MG63 (cell line): ENCODE measurements at places on chromosomes 7 and 10.

DNA sequence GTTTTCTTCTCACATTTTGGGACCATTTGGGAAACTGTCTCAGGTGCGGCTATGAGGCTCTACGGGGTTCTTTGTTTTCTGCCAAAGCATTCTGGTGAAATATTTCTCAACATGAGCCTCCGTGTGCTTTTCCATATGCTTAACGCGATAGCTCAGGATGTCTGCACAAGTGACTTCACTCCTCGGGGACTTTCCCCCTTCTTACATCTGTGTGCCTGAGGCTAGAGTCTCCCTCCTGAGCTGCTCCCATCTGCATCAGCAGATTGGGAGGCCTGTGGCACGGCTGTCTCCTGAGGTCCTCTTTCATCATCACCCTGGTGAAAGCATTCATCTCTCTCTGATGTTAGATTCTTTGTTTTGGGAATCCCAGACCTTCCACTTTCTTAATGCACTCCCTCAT lies 1190.9 kb downstream of the TYW1 start:
- no peak for DNase-seq

DNA sequence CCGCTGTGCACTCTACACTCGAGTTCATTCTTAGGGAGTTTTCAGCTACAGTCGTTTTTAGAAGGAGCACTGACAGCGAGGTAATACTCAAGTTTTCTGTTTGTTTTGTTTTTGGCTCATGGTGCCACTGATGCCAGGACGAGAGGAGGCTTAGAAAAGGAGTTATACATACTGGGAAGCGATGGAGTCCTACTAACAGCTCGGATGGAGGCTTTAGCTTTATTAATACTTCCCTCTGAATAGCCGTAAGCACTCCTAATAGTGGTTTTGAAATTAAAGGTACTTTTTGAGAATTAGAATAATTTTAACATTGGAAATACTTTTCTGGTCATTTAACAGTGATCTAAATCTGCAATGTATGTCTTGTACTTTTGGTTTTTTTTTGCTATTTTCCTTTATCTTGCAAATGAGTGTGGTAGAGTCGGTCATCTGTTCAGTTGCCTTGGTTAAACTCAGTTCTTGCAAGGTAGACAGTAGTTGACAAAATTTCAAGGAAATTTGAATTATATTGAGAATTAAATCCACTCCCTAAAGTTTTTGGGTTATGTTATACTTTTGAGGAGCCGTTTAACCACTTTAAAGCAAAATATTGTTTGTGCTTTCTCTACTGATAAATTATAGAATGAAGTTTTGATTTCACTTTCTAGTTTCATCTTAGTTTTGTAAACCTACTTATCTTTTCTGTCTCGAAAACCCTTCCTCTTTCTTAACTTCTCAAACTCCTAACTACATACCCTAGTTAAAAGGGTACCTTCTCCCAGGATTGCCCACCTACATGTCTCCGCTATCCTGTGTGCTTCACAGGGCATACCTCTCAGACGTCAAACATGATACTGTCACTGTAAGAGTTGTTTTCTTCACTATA lies 1.5 kb downstream of the HBP1 start:
- no peak for DNase-seq

DNA sequence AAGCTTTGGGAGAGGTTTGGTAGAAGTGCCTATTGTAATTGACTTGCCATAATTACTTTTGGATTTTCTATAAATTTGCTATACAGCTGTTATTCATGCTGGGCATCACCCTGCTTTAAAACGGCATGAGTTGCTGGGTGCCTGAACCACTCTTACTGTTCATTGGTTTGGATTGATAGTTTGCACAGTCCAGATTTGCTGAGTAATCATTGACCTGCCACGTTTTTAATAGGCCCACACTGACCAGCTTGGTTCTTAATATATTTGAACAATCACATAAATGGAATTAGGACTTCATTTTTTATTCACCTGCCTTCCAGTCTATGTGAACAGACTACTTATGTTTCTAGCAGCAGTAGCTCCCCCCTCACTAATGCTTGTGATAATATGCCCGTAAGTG lies 630.8 kb downstream of the SDK1 start:
- DNase-seq: no peak

DNA sequence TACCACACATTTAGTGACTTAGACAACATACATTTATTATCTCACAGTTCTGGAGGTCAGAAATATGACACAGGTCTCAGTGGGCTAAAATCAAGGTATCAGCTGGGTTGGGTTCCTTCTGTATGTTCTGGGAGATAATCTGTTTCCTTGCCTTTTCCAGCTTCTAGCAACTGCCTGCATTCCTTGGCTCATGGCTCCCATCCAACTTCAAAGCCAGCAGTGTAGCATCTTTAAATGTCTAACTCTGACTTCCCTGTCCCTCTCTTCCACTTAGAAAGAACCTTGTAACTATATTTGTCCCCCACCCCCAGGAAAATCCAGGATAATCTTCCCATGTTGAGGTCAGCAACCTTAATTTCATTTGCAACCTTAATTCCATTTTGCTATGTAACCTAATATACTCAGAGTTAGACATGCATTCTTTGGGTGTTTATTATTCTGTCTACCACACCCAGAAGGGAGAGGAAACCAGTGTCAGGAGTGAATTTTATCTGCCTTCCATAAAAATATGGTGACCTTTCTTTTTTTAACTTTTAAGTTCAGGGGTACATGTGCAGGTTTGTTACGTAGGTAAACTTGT lies 57.3 kb upstream of the SMIM30 start:
- DNase-seq: peak; percentile 11

DNA sequence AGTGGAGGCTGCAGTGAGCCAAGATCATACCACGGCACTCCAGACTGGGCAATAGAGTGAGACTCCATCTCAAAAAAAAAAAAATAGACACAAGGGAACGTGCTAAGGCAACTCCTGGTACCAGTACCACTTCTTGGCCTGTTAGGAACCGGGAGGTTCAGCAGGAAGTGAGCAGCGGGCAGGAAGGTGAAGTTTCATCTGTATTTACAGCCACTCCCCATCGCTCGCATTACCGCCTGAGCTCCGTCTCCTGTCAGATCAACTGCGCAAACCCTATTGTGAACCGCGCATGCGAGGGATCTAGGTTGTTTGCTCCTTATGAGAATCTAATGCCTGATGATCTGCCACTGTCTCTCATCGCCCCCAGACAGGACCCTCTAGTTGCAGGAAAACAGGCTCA lies 69.9 kb upstream of the FOXK1 start:
- no peak for DNase-seq

DNA sequence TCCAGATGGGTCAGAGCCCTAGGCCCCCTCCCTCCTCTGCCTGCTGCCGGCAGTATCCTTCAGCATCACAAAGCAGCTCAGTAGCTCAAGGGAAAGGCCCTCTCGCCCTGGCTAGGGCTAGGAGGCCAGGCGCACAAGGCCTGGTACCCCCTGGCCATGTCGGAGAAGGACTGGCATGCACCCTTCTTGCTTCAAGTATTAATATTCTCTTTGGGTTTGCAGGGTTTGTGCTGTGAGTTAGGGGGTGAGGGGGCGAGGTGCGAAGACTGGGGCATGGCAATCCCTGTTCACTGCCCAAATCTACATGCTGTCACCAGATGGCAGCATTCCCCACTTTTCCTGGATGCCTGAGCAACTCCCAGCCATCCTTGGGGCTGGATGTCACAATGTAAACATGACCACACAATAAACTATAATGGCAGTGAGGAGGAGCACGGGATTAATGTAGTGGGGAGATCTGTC lies 105.2 kb downstream of the NEURL1 start:
- peak; percentile 53 for DNase-seq

- DNase-seq: no peak
Measured at GRCh38 chr10:72087969-72088888, at the start of gene SPOCK2. SPOCK2 (minus strand) TSS chr10:72088551; CDS start chr10:72088328, 223 bp downstream.

GRCh38 chr10:110511734-110512449 lies 14.2 kb downstream of the DUSP5 start:
- DNase-seq: peak; percentile 56

DNA sequence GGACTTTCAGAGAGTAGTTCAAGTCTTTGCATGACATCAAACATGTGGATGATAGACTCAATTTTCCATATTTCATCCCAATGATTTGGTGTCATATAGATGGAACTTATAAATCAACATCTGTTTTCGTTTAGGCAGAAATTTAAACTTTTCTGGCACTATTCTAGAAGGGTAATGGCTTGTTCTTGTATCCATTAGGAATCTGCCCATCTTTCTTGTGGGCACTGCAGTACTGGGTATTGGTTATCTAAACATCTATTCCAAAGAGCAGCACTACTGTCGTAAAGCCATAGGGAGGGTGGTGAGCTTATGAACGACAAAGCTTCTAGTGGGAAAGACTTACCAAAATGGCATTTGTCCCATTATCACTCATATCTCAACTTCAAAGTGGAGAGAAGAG lies 273.5 kb downstream of the TWIST1 start:
- no peak for DNase-seq

- DNase-seq: no peak
Measured at GRCh38 chr10:5040010-5040673, 36.5 kb upstream of the AKR1C2 start.

GRCh38 chr10:131698232-131698631 lies 202.6 kb upstream of the PPP2R2D start:
- no peak for DNase-seq

- no peak for DNase-seq
Measured at GRCh38 chr10:127279334-127279774, 83.0 kb upstream of the INSYN2A start.

- DNase-seq: no peak
Measured at GRCh38 chr10:122271076-122271475, at the start of gene BTBD16. BTBD16 (plus strand) TSS chr10:122271296; CDS start chr10:122275082, 3,786 bp downstream.

DNA sequence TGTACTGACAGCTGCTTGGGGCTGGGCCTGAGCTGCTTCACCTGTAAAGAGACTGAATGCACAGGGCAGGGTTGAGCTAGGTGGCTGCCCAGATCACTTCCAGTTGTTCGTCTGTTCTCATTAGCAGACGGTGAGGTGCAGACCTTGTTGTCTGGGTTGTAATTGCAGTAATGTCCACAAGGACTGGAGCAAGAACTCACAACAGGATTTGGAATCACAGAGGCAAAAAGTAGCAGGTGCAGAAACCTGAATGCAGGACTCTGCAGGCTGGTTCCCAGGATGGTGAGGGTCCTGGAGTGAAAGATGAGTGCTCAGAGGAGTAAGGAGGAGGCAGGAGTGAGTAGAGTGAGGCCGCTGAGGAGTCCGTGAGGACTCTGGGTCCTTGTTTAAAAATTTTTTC lies 9.2 kb downstream of the ZSCAN25 start:
- no peak for DNase-seq

DNA sequence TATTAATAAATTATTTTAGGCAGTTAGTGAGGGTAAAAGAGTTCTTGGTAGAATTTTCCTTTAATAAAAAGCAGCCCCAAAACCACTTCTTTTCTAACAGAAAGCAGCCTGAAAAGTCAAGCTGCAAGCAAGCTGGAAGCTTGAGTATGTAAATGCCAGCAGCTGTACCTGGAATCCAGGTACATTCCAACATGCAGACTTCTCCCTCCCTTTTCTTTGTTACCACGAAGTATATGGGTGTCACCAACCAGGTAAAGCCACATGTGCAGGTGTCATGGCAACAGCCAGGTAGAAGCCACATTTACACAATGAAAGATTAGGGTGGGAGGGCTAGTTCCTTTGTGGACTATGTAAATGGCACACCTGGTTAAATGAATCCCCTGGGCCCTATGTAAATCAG lies 114.6 kb downstream of the EPC1 start:
- no peak for DNase-seq

GRCh38 chr7:153245809-153246208 lies 486.3 kb downstream of the ACTR3B start:
- no peak for DNase-seq

DNA sequence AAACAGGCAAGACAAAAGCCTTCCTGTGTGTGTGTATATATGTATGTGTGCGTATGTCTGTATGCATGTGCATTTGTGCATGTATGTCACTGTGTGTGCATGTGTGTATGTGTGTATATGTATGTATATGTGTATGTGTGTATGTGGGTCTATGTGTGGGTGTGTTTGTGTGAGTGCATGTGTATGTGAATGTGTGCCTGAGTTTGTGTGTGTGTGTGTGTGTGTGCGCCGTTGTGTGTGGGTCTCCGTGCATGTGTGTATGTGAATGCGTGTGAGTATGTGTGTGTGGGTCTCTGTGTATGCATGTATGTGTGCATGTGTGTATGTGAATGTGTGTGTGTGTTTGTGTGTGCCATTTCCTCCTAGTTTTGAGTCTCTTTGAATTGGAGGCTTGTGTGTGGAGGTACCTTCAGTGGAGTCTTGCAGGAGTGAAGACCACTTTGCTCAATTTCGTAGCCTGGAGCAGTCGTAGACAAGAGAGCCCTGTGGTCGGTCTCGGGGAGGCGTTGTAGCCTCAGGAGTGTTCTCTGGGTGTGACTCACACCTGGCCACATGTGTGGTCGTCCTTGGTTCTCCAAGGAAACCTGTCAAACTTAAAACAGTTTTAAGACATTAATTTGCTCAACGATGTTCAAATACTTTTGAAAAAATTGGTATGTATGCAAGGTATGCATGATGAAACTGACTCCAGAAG lies 28.1 kb downstream of the INPP5A start:
- DNase-seq: no peak
